ENCODE measurements at places on chromosomes 4 and X.

DNA sequence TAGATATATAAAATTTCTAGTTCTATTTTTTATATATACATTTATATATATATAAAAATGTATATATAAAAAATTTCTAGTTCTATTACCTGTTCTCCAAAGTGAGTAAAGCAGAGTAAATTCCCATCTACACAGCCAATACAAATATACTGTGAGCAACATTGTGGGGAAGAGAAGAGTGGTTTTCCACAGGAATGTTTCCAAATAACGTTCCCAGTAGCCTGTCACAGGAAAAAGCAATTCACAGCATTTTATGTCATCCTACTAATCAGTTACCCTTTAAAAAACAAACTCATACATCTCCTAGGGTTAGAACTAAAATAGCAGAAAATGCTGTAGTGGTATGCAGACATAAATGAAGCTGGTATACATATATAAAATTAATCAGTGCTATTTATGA, 44.5 kb downstream of the AASDH start:
- no peak for DNase-seq

GRCh38 chr4:128636906-128637305, 172.6 kb upstream of the JADE1 start:
- DNase-seq = no peak

GRCh38 chr4:128320656-128321055, 33.0 kb upstream of the PGRMC2 start:
- DNase-seq = no peak

DNA sequence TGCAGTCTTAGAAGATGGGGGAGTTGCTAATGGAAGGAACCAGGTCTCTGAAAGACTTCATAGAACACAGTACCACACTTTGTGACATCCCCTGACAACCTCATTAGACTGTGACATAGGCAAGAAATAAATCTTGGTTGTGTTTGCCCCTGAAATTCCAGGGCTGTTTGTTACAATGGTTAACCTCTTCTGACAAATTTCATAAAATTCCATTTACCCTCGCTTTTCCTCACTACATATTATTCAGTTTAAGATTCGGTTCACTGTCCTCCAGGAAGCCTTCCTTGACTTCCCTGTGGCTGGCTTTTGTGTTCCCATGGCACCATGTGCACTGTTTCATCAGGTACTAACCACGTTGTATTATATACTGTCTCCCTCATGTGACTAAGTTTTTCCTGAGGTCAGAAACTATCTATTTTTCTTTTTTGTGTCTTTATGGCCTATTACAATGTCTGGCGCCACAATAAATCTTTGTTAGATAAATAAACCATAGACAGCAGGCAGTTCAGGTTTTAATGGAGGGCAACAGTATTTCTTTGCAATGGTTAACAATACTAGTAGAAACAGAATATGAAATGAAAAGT, 54.2 kb downstream of the ATXN3L start:
- no peak for DNase-seq

GRCh38 chr4:105662935-105663675, 45.4 kb downstream of the INTS12 start:
- no peak for DNase-seq

DNA sequence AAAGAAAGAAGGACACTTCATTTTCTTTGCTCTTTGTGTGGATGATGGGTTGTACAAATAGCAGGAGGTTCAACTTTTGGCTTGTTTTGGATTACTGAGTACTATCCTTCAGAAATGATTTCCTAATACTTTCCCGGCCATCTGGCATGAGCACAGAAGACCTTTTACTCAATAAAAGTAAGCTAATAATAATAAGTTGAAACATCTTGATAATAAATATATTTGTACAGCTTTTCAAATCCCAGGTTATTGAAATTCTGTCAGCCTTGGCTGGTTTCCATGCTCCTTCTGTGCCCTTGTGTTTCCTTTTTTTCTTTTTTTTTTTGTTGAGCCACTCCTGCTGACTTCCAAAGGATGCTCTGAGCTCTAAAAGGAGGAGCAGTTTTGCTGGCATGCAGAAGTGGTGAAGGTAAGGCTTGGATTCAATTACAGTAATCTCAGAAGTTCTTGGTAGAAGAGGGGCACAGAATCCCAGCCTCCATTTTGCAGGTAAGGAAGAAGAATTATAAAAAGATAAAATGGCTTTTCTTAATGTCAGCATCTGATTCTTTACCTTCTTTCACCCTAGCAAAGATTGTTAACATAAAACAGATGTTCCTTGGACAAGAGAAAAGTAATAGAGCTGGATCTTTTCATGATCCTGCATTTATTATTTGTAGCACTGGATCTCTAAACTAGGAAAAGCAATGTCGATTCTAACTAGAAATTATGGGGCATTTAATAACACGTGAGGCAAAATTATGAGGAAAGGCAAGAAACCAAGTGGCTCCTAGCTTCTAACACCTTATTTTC, 31.9 kb downstream of the REPS2 start:
- no peak for DNase-seq

DNA sequence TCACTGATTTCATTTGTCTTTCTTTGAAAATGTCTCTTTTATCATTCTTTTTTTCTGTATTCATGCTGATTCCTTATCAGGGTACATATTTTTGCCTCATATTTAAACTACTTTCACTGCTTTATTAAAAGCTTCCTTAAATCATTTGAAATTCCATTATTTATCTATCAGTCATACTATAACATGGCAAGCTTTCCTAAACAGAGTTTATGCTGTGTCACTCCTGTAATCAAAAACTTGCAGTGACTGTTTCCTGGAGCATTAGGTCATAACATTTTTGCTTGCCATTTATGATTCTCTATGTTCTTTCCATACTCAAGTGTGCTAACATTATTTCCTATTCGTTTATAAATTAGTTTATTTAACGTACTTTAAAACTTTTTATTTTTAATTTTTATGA, 203.7 kb downstream of the BMPR1B start:
- DNase-seq = no peak

DNA sequence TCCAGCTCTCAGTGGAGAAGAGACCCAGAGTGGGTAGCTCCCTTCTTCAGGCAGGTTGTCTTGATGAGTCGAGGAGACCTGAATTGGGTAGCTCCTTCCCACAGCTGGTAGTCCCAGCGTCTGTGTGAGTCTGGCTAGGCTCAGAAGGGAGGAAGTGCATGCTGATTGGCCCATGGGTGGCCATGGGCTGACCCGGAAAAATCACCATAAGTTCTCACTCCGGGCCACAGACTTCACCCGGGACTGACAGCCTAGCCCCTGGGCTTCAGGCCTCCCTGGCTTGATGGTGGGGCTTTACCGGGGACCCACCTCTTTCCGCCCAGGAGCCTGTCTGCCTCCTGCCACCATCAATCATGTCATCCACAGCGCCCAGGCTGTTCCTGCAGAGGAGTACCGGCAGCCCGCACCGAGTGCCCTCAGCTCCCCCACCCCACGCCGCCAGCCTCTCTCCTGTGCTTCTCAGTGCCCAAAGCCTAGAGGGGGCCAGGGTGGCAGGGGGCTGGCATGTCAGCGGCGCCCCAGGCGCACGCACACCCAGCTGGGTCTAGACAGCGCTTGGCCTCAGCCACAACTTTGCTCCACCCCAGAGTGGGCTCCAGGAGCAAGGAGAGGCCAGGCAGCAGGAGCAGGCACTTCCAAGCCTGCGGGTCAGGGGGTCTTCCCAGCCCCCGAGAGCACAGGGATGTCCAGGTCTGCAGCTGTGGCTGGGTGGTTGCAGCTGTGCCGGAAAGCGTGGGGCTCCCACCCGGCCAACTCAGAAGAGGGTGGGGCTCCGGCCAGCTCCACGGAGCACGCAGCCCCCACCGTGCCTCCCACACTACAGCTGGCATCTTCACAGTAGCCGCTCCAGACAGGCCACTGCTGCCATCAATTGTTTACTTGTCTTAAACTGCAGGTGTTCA, 16.1 kb upstream of the SAT1 start:
- no peak for DNase-seq

- DNase-seq = no peak
Observed at GRCh38 chr4:77731656-77732055, 87.5 kb downstream of the CNOT6L start.

- DNase-seq = no peak
Observed at GRCh38 chrX:80317646-80318045, 102.6 kb upstream of the TENT5D start.

- DNase-seq = no peak
Observed at GRCh38 chr4:101870874-101871273, 80.3 kb downstream of the BANK1 start.

- no peak for DNase-seq
Observed at GRCh38 chr4:99043346-99043745, 45.2 kb downstream of the ADH5 start.

GRCh38 chr4:110636680-110637407, 14.0 kb upstream of the PITX2 start:
- DNase-seq = peak; percentile 85

DNA sequence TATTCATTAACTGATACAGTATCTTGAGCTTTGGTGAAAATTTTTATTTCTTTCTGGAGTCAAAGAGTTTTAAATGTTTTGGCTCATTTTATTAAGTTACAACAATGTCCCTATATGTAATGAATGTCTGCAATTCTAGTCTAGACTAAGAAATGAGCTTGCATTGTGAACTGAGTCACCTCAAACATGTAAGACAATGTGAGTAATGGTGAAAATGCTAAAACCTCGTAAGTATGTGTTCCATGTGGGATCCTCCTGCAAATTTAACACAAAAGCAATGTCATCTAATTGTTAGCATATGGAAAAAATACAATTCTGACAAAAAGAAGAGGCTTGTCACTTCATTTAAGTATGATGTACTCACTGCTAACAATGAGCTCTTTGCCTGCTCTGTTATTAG, 480.5 kb upstream of the FSTL5 start:
- DNase-seq = no peak

- DNase-seq = no peak
Observed at GRCh38 chr4:173883821-173884220, 353.8 kb upstream of the HAND2 start.

- DNase-seq = no peak
Observed at GRCh38 chrX:20026278-20026677, 35.4 kb upstream of the BCLAF3 start.

GRCh38 chr4:8176547-8177399, 18.2 kb upstream of the ABLIM2 start:
- DNase-seq = peak; percentile 74

- DNase-seq = no peak
Observed at GRCh38 chr4:168696826-168697225, 200.0 kb downstream of the PALLD start.

DNA sequence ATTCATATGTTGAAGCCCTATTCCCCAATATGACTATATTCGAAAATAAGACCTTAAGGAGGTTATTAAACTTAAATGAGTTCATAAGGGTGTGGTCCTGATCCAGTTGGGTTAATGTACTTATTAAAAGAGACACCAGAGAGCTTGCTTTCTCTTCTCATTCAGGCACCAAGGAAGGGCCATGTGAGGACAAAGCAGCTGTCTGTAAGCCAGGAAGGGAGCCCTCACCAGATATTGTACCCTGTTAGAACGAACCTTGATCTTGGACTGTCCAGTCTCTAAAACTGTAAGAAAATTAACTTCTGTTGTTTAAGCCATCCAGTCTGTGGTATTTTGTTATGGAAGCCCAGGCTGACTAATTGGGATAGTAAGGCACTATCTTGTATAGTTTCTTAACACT, 9.1 kb upstream of the YTHDC1 start:
- DNase-seq = no peak

DNA sequence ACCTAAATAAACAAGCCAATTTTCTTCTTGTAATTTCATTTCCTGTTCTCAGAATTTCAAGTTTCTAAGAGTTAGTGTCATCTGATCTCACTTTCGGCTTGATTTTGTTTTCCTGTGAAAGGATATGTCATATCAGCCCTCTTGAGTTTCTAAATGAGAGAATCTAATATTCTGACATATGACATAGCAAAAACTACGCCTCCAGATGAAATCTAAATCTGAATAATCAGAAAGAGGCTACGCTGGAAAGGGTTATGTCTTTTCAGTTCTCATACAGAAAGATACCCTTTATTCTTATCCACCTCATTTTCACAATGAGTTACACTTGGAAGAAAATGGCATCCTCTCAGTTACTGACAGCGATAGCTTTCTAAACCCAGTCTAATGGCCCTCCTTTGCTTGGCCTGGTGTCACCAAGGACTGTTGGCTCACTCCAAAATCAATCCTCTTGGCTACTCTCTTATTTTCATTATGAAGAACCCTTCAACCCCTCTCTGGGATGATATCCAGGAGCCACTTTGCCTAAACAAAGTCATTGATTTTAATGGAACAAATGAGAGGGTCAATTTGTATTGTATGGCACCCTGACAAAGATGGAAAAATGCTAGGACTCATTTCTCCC, 65.6 kb downstream of the ASB9 start:
- DNase-seq = no peak
